ENCODE measurements at places on chromosomes 7 and 10.

- DNase-seq, result no peak
Measured at GRCh38 chr10:25552283-25552919, 377.6 kb downstream of the GPR158 start.

DNA sequence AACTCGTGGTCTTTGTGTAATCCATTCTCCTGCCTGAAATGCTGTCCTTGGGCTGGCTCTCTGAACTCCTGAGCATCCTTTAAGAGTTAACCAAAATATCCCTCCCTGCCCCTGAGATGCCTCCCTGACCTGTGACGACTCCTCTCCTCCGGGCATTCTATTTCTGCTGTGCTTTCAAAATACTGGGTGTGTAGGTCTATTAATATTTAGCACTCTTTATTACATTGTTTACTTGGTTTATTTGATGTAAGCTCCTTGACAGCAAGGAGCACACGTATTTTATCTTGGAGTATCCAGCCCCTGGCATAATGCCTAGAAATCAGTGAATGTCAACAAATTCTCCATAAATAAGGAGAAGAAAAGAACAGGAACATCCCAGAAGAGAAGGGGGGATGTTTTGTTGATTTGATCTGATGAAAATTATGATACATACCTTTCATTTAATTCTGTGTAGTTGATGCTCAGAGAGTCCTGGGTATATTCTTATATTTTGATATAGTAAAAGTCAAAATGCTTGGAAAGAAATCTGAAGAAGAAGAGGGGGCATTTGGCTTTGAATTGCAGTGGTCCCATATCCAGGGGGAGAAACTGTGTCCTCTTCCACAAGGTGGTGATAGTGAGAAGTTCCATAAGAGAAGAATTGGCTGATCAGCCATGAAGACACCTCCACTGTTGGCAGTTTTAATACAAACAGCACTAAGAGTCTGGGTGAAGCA, 107.7 kb upstream of the MPP7 start:
- DNase-seq, result no peak

DNA sequence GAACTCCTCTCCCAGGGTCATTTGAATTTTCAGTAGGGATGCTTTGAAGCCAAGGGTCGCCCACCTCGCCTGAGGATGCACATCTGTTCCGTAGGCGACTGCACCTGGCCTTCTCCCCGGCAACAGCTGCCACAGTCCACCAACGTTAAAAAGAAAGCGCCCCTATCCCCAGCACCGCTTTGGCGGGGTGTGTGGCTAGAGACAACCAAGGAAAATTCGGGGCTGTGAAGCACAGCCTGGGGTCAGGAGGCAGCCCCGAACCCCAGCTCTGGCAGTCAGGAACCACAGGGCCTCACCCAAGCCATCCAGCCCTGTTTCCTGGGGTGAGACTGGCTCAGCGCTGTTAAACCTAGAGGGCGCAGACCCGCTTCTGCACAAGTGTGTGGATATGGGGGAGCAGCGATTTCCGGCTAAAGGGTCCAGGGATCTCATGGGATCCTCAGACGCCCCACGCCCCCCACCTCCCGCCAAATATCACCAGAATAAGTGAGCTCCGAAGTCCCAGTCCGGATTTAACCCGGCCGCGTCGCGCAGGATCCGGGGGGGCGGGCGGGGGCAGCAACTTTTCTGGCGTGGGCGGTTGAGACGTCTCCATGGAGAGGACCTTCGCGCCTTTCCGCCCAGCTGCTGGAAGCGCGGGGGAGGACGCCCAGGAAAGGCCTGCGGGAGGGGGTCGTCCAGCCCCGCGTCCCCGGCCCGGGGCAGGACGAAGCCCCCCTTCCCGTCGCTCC, 822 bp downstream of the ZC3HAV1L start:
- DNase-seq, result no peak

DNA sequence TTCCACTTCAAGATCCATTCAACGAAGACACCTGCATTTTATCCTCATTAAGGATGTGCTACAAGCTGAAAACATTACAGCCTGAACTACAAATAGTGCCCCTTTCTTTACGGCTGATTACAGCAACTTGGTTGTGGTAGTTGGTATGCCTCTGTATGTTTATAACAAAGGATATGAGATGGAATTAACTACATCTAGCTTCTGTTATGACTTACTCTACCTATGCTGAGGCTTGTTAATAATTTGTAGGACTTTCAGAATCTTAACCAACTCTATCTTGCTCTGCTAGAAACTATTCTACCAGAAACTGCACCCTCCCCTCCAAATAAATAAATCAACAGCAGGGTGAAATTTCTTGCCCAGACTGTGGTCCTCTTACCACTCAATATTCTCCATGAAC, 448.1 kb downstream of the GRM8 start:
- DNase-seq, result no peak

- no peak for DNase-seq
Measured at GRCh38 chr7:106138776-106139175, 26.7 kb upstream of the SYPL1 start.

GRCh38 chr10:26391701-26392695, 46.1 kb upstream of the APBB1IP start:
- DNase-seq, result no peak

- no peak for DNase-seq
Measured at GRCh38 chr7:2923886-2924574, 79.9 kb upstream of the GNA12 start.

- peak; percentile 89 for DNase-seq
Measured at GRCh38 chr10:30063099-30063498, 3.7 kb upstream of the JCAD start.

- no peak for DNase-seq
Measured at GRCh38 chr7:92714767-92715166, 121.6 kb downstream of the CDK6 start.

DNA sequence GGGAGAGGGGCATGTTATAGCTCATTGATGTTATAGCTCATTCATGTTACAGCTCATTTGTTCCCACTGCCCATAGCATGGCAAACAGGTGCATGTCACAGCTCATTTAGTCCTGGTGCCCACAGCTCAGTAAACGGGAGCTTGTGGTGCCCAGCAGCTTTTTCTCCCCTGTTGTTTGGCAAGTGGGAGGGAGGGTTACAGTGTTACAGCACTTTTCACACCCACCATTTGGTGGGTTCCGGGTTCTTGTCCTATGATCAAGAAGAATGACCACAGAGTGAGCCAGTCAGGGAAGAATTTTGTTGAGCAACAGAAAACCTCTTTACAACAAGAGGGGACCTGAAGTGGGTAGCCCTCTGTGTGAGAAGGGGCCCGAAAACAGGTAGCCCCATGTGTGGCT, 162.8 kb upstream of the CSTF2T start:
- DNase-seq, result no peak

- no peak for DNase-seq
Measured at GRCh38 chr10:88896994-88897853, 17.2 kb downstream of the STAMBPL1 start.

- no peak for DNase-seq
Measured at GRCh38 chr10:100383251-100383650, 36.2 kb downstream of the SCD start.

GRCh38 chr7:71096351-71096750, 35.6 kb upstream of the GALNT17 start:
- no peak for DNase-seq

DNA sequence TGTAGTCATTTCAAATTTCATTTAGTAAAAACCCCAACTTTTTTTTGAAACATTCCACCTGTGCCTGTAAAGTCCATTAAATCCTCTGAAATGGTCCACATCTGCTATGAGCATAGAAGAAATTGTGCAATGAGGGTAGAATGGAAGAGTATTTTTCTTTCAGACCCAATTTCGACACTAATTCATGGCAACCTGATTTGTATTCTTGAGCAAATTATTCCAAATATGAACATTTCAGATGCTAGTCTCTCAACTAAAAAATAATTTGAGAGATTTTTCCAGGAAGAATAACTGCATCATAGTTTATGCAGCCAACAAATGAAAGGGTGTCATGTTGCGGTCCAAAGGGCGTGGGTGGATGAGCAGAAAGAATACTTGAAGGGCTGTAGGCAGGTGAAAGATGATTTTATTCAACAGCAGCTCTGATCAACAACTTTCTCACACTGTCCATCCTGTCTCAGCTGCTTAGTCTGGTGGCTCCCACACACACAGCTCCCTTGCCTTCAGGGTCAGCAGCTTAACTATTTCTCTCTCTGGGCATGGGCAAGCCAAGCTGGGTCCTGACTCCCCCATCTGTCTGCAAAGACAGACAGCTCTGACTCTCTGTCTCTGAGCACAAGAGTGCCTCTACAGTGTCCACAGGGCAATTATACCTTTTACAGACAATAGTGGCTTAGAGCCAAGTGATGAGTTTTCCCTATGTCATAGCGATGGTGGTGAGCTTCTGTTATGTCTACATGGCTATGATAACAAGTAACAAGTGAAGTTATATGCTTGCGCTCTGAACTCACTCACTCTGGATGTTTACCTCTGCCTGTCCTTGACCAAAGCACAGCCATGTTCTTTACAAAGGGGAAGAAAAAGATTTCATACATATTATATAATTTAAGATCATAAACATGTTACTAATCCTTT, 11.5 kb downstream of the STEAP2 start:
- DNase-seq, result peak; percentile 22

DNA sequence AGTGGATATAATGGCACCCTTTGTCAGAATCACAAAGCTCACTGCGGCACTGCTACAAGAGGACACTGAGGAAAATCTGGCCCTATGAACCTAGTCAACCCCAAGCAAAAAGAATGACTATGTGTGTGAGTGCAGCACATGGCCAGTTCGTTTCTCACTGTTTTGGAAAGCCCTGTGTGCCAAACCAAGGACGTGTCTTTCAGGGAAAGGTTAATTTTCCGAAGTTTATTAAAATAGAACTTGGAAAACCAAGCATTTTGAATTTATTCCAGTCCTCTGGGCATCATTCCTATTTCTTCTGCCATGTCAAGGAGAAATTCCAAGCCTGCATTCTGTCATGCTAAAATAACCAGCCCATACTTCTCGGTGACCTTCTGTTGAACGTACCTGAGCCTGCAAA, 471.8 kb downstream of the PLXDC2 start:
- DNase-seq, result no peak

DNA sequence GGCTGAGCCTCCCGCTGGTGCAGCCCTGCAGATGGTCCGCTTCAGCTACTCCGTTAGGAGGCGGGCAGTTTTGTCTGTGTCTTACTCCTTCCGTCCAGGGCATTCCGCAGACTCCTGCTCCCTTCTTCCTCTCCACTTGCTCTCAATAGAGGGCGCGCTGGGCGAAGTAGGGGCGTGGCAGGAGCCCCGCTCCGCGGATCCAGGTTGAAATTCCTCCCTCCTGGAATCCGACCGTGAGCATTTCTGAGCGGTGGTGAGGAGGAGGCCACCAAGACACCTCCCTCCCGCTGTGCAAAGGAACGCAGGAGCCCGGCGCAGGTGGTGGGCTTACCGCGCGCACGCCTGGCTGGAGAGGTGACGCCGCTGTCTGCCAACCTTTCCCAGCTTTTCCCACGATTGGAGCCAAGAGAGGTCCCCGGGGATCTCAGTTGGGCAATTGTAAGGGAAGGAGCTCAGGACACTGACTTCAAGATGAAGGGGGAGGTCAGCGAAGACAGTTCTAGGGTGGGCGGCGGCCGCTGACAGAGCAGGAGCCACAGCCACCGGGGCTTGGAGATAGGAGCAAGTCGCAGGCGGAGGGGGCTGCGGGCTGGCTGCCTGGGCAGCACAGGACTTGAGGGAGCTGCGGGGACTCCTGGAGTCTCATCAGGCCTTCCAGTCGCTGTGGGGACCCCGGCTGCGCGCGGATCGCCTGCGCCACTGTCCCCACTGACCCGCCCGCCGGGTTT, 1011.3 kb downstream of the XPNPEP1 start:
- DNase-seq, result peak; percentile 7

DNA sequence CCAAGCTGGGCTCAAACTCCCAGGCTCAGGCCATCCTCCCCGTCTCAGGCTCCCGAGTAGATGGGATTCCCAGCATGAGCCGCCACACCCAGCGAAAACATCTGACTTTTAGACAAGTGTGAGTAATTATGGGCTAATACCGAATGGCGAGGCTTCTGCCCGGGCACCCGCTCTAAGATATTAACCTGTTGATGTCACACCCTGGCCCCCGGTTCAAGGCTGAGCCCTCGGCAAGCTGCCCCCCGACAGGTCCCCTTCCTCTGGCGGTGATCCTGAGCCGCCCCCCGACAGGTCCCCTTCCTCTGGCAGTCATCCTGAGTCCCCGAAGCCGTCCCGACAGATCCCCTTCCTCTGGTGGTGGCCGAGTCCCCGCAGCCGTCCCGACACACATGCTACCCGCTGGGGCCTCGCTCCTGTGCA, 5.2 kb downstream of the PSMG3 start:
- DNase-seq, result peak; percentile 39

DNA sequence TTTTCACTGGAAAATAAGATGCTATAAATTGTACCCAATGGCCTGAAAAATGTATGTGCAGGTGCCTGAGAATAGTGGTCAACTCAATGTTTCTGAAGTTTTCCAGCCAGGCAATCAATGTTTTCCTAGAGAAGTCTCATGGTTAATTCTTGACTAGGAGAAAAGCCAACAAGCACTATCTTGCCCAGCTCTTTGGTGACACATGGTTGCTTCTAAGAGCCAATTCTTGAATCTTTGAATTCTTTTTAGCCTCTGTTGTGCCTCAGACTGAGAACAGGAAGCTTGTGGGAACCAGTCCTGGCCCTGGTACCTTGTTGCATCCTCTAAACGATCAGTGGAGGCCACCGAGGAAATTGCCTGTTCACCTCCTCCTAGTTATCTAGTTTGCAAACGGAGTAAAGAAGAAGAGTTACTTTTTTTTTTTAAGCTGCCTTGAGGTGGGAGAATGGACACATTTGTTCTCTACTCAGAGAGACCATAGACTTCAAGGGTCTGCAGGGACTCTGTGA, 144.0 kb upstream of the MKLN1 start:
- no peak for DNase-seq

DNA sequence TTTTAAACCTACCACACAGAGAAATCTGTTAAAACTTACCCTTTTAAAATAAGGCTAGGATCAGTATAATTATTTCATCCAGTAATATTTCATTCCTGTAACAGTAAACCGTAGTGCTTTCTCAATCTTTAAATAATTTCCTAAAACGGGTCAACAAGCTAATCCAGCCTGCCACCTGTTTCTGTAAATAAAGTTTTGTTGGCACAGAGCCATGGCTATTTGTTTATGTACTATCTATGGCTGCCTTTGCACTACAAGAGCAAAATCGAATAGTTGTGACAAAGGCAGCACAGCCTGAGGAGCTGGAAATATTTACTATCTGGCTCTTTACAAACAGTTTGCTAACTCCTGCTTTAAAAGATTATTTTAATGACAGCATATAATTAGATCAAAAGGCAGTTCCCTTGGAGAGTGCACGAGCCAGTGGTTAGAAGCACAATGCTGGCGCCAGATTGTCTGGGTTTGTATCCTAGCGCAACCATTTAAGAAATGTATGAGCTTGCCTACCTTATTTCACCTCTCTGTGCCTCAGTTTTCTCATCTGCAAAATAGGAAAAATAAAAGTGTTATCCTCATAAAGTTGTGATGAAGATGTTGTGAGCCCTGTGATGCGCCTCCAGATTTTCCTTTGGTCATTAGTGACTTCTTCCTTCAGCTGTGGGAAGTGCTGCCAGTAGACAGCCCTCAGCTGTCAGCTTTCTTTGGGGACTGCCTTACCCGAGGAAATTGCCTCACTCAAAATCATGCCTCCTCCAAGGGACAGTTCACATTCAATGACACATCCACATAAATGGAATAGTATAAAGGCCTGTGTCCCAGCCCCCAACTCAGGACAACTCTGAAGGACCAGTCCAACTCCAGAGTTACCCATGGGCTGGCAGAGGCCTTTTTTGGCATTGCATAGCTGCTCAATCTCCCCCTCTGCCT, 11.8 kb upstream of the MIOS start:
- no peak for DNase-seq

- DNase-seq, result no peak
Measured at GRCh38 chr7:38839851-38840250, 69.1 kb downstream of the VPS41 start.

All from stromal cell of bone marrow (primary cell).